Activated naive CD8-positive, alpha-beta T cell treated with anti-CD3 and anti-CD28 coated beads for 36 hours (primary cell): ENCODE measurements at places on chromosomes 4 and X. TPM values are rescaled to one million over a fixed set of nuclear protein-coding genes. Genes with fewer than 3 reads are reported as not detected.

- no peak for DNase-seq
Observed at GRCh38 chr4:19408490-19408889, 843.2 kb upstream of the SLIT2 start.

GRCh38 chr4:124867536-124867935 lies 155.0 kb upstream of the ANKRD50 start:
- no peak for DNase-seq

DNA sequence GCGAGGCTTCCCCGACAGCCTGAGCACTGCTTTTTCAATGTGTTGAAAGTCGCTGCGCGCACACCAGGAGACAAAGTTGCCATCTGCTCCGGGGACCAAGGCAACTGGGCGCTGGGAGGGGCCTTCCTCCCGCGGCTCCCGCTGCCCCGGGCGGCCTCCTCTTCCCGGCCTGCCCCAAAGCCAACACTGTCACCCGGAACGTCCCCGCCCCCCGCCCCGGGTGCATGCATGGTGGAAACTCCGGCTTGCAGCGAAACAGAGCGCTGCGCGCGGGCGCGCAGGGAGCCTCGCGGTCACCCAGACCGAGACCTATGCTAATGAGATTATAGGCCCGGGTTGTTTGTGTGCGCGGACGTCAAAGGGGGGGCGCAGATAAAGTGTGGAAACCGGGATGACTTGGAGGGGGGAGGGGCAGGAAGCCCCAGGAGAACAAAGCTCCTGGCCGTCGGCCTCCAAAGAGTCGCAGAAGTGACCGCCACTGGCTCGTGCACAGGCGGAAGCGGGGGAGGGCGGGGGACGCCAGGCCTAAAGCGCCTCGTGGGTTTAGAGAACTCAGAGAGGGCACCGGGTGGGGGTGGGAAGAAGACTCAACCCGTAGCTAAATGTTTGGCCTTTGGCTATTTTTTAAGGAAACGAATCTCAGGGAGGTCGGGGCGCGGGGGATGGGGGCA lies 88.8 kb downstream of the BCOR start:
- peak; percentile 37 for DNase-seq

DNA sequence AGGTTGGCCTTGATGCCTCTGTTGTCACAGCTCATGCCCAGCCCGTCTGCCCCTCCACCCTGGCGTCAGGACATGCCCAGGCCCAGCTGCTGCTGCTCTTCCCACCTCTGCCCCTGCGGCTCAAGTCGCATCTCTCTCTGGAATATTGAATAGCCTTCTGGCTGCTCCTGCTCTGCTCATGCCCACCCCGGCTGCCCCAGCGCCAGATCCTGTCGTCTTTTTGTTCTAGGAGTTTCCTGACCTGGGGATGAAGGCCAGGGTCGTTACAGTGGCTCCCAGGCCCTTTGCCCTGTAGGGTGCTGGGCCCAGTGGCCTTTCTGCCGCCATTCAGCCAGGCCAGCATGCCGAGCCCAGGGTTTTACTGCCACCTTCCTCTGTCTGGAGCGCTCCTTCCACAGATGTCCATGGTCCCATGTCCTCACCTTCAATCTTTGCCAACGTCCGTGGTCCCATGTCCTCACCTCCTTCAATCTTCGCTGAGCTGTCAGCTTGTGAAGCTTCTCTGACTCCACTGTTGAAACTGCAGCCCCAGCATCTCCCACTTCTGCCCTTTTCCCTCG lies 9.7 kb downstream of the MAEA start:
- DNase-seq: no peak

GRCh38 chr4:73234712-73235111 lies 23.9 kb downstream of the ANKRD17 start:
- DNase-seq: no peak

GRCh38 chr4:164779811-164780216 lies 25.9 kb downstream of the SMIM31 start:
- DNase-seq: peak; percentile 1

- DNase-seq: no peak
Observed at GRCh38 chrX:130915302-130915701, 12.3 kb upstream of the ENOX2 start.

- DNase-seq: no peak
Observed at GRCh38 chr4:147160908-147161513, 215.3 kb upstream of the TTC29 start.

- no peak for DNase-seq
Observed at GRCh38 chr4:1041147-1041935, 29.9 kb downstream of the FGFRL1 start.

GRCh38 chrX:14038375-14039085 lies 8.8 kb upstream of the GEMIN8 start:
- no peak for DNase-seq

The SULT1E1 gene
- not detected for total RNA-seq

The CFP gene
- total RNA-seq: 0.90 TPM

The SYTL5 gene
- total RNA-seq: not detected

The GABRE gene
- not detected for total RNA-seq

The H2BW2 gene
- not detected for total RNA-seq

The BEND2 gene
- total RNA-seq: not detected
